ENCODE measurements at places on chromosomes 7 and 10. TPM values are rescaled to one million over a fixed set of nuclear protein-coding genes. Genes with fewer than 3 reads are reported as not detected.

The ARHGAP22 gene
- 86.9 TPM for total RNA-seq

The HMX2 gene
- not detected for total RNA-seq

The PGAM2 gene
- 0.14 TPM for total RNA-seq

The VENTX gene
- not detected for total RNA-seq

The NME8 gene
- not detected for total RNA-seq

The UPP1 gene
- total RNA-seq: 38.7 TPM

The GIMAP7 gene
- 72.0 TPM for total RNA-seq

The OR2A7 gene
- 0.07 TPM for total RNA-seq

The PTPRE gene
- total RNA-seq: 43.3 TPM

The C7orf57 gene
- total RNA-seq: 0.11 TPM

The KNDC1 gene
- not detected for total RNA-seq

The SH2D4B gene
- total RNA-seq: under 0.01 TPM

The SNX10 gene
- total RNA-seq: 0.39 TPM

The ZNF800 gene
- total RNA-seq: 13.4 TPM

The NPSR1 gene
- total RNA-seq: not detected

The GPC2 gene
- 2.2 TPM for total RNA-seq

The PUS7 gene
- 37.9 TPM for total RNA-seq

The LRRC4 gene
- total RNA-seq: 0.40 TPM

The SPDYE16 gene
- total RNA-seq: not detected

The LRRTM3 gene
- total RNA-seq: not detected

The ZNF488 gene
- total RNA-seq: not detected

The HOXA2 gene
- 0.59 TPM for total RNA-seq

The ABCC2 gene
- 0.99 TPM for total RNA-seq

The IFIT1 gene
- total RNA-seq: 3.8 TPM

The DPP6 gene
- total RNA-seq: not detected

The ST8SIA6 gene
- 0.79 TPM for total RNA-seq

The ACTR3C gene
- 0.20 TPM for total RNA-seq
